ENCODE measurements at places on chromosomes 13 and 19.
A peak's percentile ranks its signal among the peaks of the same experiment; 100 is the strongest.

DNA sequence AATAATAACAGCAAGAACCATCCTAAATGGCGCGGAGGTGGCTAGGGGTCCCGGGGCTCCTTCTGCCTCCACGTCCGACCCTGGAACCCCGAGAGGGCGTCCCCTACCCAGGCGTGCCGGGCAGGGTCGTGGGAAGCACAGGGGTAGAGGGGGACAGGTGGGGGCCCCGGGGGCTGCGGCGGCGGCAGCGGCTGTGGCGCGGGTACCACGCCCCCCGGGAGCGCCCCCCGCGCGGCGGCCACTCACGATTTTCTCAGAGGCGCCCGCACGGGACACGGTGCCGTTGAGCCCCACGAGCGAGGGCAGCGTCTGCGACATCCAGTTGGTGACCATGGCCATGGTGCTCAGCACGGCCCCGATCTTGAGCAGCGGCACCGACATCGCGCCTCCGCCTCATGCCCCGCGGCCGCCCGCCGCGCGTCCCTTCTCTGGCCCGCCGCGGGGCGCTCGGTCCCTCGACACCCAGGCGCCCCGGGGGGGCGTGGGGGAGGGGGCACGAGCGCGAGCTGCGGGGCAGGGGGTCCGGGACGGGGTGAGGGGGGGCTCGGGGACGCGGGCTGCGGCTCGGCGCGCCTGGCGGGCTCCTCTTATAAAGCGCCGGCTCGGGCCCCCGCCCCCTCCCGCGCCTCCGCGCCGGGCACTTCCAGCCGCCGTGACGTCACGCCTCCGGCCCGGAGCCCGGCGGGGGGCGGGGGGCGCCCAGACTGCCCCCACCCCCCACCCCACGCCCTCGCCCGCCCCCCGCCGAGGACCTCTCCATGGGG, 22.9 kb downstream of the OLFM2 start:
- no peak for DNase-seq

GRCh38 chr13:33138441-33138840, 122.2 kb downstream of the KL start:
- DNase-seq, result no peak

DNA sequence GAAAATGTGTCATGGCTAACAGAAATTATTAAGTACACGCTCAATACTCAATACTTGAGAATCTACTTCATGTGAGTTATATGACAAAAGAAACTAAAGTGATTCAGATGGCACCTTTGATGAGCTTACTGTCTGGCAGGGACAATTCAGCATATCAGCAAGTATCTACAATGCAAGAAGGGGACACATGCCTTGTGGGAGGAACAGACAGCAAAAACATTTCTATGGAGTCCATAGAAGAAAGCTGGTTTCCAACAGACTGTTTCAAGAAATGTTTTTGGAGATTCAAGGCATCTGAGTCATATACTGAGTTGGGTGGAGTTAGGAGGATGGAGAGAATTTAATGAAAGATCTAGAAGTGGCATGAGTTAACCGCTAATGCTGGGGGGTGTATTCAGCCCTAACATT, 54.7 kb downstream of the MBNL2 start:
- DNase-seq, result no peak

DNA sequence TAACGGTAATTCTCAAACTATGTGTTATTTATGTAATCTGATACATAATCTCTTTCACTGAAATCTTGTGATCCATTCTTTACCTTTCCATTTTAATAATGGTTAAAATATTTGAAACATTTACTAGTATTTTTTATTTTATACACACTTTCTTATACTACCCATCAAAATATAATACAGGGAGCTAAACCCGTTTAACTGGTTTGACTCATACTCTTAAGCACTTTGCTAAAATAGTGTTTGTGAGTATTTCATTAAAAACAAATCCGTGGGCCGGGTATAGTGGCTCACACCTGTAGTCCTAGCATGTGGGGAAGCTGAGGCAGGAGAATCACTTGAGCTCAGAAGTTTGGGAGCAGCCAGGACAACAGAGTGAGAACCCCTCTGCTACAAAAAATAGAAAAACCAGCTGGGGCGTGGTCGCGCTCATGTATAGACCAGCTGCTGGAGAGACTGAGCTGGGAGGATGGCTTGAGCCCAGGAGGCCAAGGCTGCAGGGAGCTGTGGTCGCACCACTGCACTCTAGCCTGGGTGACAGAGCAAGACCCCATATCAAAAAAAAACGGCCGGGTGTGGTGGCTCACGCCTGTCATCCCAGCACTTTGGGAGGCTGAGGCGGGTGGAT, 43.8 kb upstream of the DCUN1D2 start:
- no peak for DNase-seq

DNA sequence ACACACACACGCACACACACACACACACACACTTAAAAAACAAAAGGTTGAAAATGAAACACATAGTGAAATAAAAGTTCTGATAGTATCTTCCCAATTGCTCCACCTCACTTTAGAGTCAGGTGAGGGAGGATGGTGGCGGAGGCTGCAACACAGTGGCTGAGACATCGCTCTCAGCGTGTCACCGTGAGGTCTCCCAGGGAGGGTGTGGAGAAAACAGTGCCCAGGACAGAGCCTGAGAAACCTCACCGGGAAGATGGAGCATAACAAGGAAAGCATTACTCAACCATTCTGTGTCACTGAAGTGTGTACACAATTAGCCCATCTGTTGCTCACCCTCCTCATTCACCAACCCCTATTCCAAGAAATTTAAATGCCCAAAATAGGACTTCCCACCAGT, 111.4 kb upstream of the USP29 start:
- no peak for DNase-seq

DNA sequence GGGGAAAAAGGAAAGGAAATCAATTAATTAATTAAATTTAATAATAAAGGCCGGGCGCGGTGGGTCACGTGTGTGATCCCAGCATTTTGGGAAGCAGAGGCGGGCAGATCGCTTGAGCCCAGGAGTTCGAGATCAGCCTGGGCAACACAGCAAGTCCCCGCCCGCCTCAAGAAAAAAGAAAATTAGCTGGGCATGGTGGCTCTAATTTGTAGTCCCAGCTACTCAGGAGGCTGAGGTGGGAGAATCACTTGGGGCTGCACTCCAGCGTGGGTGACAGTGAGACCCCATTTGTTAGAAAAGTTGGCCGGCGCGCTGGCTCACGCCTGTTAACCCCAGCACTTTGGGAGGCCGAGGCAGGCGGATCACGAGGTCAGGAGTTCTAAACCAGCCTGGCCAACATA, 733 bp upstream of the CD320 start:
- DNase-seq, result no peak

GRCh38 chr19:12194827-12195731, 32.2 kb downstream of the ZNF136 start:
- DNase-seq, result peak; percentile 24

DNA sequence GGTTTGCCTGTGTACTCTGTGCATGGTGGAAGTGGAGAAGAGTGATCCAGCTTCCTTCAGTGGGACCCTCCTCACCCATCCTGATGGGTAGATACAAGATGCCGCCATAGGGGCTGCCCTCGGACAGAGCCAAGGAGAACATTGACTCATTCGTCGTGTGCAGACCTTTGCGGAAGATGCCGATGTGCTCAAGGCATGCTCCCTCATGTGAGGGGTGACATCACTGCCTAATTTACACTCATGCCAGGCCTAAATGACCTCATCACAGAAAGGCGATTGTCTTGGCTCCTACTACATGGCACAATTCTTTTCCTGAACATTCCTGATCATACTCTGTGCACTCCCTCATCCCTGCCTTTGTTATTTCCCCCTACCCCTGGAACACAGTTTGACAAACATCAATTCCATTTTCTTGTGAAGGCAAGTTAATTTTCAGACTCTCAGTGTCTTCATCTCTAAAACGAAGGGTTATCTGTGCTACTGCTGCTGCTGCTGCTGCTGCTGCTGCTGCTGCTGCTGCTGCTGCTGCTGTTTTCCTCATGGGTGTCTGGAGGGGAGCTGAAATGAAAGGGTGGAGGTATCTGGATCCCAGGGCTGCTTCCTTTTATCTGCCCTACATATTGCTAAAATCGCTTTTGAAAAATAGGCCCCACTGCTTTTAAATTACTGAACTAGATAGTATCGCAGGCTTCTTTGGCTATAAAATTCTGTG, 146.5 kb upstream of the ARGLU1 start:
- DNase-seq, result no peak

All from stimulated activated CD8-positive, alpha-beta memory T cell treated with anti-CD3 and anti-CD28 coated beads, Interleukin-4, amount 100 ng/mL, for 1 hour (primary cell).